ENCODE measurements at places on chromosomes 5 and 9.

GRCh38 chr9:21758540-21758939, 43.9 kb upstream of the MTAP start:
- no peak for DNase-seq

DNA sequence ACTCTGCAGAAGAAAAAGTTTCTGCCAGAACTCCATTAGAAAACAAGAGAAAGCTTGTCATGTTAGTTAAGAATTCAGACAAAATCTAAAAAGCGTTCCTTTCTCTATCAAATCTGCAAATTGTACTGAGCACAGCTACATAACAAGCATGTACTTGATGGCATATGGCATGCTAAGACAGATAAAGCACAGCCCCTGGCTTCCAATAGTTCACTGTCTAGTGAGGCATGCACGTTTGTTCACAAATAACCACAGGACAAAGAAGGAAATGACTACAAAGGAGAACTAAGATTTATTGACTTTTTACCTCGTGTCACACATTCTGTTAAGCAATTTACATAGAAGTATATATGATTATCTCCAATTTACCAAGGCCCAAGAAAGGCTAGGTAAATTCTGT, 518.2 kb upstream of the TLE4 start:
- DNase-seq, result peak; percentile 28

DNA sequence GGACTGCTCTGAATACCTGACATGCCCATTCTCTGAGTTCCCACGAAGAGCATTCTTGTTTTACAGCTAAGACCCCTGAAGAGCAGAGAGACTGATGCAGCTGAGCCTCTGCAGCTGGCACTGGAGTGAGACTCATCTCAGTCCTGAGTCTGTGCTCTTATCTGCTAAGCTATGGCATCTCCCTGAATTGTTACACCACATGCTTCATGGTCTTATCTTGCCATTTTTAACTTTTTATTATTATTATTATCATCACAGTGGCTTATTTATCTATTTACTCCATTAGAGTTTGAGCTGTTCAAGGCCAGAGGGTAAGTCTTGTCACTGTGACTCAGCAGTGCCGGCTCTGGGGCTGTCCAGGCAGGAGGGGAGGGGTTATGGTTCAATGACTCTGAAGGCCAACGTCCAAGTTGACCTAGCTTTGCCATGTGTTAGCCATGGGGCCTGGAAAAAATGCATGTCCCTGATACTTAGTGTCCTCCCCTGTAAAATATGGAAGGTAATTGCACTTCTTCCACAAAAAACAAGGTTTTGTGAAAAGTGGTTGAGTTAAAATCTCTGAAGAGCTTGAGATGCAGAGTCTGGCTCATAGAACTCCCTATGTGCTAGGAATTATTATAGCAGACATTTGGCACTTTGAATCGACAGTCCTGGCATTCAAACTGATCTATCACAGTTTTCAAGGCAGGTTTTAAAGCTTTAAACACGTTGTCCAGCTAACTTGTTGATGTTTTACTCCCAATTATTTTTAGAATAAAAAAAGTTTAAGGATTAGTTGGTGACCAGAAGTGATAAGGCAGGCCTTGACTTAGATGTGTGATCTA, 94.6 kb downstream of the ALDH1A1 start:
- DNase-seq, result no peak

GRCh38 chr5:175254155-175254554, 189.8 kb downstream of the DRD1 start:
- no peak for DNase-seq

DNA sequence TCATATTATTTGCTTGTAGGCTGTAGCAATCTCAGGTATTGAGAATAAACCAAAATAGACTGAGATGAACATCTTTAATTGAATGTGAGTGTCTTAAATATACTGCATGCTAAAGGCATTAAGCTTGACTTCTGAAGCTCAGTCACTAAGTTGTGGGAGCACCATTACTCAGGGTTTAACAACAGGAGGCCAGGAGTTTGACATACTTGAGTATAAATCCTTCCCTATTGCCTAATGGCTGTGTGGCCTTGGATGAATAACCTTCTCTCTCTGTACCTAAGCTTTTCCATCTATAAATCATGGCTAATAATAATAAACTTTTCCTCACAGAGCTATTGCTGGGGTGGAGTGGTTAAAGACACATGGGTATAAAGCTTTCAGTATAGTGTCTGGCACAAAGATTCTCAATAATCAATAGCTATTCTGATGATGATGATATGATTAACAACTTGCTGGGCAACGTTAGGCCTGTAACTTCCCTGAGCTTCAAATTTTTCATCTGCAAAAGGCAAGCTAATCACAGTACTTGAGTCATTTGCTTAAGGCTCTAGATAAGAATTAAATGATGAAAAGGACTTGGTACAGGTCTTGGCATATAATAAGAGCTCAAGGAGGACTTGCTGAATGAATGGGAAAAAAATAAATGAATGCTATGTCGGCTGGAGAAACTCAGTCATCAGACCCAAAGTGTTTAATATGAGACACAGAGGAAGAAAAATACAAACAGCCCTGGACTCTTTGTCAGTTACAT, 174.0 kb upstream of the IL12B start:
- no peak for DNase-seq

DNA sequence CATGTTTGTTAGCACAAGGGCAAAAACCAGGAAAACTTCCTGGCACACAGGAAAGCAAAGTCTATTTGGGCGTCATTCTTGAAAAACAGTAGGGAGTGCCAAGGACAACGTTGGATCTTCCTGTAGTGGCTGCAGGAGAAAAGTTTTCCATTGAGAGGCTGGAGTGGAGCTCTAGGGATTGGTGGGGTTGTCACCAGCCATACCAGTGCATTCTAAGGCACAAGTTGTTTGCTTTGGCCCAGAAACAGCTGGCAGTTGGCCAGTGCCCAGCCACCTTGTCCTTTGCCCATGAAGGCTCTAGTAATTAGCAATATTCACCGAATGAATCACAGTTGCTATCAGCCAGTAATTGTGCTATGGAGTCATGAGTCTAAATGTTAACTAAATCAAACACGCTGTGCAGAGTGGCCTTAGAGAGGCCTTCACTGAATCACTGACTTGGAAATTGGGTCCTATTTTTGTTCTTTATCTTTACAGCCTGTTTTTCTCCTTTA, 26.4 kb downstream of the TNFSF15 start:
- DNase-seq, result no peak

- peak; percentile 33 for DNase-seq
These were observed at the start of gene GOLGA2 for GRCh38 chr9:128275198-128276007. Gene GOLGA2 (minus strand): TSS chr9:128276007. CDS start chr9:128275976, 31 bp downstream.

DNA sequence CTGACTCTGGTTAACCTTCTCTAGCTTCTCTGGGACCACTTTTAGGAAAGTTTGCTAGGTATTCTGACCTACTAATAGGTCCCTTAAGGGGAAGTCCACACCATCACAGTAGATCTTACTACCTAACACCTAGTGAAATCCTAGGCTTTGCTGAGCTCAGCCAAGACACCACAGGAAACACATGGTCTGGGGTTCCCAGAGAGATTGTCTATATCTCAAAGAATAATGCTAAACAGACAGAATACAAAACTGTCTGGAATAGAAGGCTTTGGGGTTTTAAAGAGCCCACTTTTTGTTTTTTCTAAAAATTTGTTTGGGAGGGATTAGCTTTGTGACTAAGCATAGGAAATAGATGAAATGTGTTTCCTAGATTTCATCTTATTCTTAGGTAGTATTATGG, 395.1 kb downstream of the ARHGEF28 start:
- no peak for DNase-seq

- no peak for DNase-seq
These were observed 11.8 kb upstream of the SYK start for GRCh38 chr9:90789862-90790261.

DNA sequence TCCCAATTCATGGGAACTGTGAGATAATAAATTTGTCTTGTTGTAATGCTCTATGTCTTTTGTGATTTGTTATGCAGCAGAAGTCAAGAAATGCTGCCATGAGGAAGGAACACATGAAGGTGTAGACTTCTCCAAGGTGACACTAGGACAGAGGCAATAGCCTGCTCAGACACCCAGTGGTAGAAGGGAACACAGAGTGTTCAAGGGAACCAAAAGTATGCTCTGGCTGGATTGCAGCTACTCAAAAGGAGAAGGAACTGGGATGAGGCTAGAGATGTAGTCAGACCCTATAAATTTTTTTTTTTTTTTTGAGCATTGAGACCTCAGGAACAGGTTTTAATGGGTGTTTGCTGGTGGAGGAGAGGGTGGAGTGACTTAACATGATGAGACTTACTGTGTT, 232.5 kb downstream of the PARP8 start:
- DNase-seq, result no peak

- DNase-seq, result peak; percentile 54
These were observed 69.9 kb downstream of the MAMDC2 start for GRCh38 chr9:70113403-70114022.

DNA sequence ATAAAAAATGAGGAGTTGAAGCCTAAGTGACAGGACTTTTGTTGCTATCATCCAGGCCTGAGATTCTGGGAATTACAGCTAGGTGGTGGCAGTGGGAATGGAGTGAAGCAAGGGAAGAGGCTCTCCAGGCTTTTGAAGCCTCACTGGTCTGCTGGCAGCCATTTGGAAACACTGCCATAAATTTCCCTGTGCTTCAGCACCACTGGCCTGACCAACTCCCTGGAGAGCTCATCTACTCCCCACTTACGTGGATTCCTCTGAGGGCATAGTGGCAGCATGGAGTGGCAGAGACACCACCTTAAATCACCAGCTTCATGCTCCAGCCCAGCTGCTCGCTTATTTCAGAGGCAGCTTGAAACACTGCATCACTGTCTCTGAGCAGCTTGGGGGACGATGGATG, 518.2 kb downstream of the TLR4 start:
- no peak for DNase-seq

DNA sequence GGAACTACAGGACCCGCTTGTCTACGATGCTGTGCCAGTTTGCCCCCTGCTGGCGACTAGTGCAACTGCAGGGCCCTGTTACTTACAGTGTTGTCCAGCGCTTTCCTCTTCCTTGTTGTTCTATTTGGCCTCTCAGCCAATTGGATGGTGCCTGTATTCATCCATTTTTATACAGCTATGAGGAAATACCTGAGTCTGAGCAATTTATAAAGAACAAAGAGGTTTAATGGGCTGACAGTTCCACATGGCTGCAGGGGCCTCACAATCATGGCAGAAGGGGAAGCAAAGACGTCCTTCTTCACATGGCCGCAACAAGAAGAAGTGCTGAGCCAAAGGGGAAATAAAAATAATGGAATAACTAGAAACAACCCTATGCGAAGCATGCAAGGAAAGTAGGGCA, 78.7 kb upstream of the PLEKHG4B start:
- no peak for DNase-seq

DNA sequence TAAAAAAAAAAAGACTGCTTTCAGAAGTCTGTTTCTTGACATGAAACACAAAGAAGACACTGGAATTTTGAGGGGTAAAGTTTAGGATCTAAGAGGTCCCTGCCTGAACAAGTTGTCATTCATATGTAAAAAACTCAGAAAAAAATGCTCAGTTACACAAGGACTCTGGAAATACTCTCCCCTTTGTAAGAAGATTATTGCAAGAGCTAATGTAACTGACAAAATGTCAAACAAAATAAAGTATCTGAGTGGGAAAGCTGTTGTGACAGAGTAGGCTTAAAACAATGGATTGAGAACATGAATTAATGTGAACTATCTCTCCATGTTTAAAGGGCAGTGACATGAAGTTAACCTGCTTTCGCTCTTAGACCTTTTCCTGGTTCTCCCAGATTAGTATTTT, 416.7 kb upstream of the TYRP1 start:
- no peak for DNase-seq

GRCh38 chr5:151183456-151184245, 26.1 kb upstream of the ANXA6 start:
- no peak for DNase-seq

- DNase-seq, result no peak
These were observed 163.6 kb downstream of the ENC1 start for GRCh38 chr5:74476819-74477453.

GRCh38 chr9:77649109-77649812, 1.1 kb upstream of the GNA14 start:
- DNase-seq, result no peak

- no peak for DNase-seq
These were observed 69.2 kb downstream of the CDK5RAP2 start for GRCh38 chr9:120510816-120511215.

GRCh38 chr5:58202941-58203444, 256.9 kb downstream of the PLK2 start:
- no peak for DNase-seq

GRCh38 chr5:158121678-158122077, 262.7 kb upstream of the CLINT1 start:
- DNase-seq, result no peak

GRCh38 chr9:389758-390157, 175.1 kb downstream of the DOCK8 start:
- no peak for DNase-seq

DNA sequence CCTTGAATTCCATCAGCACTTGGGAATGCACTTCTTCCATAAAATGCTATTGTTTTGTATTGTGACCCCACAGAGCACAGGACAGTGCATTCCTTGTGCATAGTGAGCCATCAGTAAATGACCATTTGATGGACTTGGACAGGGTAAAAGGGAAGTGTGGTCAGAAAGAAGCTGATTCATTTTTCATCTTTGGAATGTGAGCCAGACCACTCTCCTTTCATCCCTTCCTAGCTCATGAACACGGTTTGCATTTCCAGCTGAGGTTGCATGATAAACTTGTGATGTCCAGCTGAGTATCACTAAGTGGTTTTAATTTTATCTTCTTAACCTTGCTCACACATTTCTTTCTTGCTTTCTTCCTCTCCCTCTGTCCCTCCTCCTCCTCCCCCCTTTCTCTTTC, 101.3 kb downstream of the NUDT12 start:
- no peak for DNase-seq

DNA sequence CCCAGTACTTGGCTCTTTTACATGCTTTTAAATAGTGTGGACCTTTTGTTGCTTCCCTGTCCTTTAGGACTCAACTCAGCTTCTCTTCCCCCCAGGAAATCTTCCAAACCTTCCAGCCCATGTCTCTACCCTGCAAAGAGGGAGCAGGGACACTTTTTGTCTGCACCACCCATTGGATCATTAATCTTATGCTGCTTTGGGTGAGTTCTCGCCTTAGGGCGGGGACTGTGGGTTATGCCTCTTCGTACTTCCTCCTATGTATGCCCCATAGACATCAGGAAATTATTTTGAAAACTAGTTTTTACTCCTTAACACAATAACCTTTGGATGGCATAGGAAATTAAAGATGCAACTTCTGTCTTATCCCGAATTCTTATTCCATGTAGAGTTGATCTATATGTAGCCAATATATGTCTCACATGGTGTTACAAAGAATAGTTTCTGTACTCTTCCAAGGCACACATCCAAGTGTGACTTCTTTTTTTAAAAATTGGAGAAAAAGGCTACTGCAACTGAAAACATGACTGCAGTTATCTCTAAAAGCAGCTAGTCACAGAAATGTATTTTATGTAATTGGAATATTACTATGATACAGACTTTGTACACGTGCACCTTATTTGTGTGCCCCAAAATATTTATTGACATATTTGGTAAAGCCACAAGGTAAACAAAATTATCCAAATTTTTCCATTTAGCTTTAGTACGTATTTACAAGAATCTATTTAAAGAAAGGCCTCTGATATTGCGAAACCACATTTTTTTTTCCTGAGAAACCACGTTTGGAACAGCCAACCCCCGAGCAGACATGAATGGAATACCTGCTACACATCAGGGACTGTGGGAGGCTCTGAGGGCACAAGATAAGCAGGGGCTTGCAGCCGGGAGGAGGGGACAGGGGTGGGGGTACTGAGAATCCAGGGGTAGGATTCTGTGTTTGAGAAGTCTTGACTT, 133.6 kb downstream of the WDR41 start:
- no peak for DNase-seq

- no peak for DNase-seq
These were observed 56.0 kb downstream of the TRIP13 start for GRCh38 chr5:948472-949274.
